ENCODE measurements at places on chromosomes 1 and 21.

- DNase-seq, result no peak
Measured at GRCh38 chr21:27806281-27806680, 839.4 kb upstream of the ADAMTS5 start.

DNA sequence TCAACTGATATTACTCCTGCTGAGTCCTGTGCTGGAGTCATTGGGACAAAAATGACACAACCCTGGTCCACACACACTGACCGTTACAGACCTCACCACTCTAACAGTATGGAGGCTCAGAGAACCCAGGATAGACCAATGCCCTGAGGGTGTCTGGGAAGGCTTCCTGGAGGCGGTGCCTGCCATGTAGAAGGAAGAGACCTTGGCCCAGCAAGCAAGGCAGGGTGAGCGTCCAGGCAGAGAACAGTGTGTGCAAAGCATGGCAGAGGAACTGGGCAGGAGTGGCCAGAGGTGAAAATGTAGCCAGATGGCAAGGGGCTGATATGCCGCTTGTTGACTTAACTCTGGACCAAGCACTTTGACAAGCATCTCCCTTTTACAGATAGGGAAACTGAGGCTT, 85.5 kb downstream of the VWA5B1 start:
- DNase-seq, result no peak

- no peak for DNase-seq
Measured at GRCh38 chr1:116777831-116778830, 23.9 kb downstream of the CD2 start.

DNA sequence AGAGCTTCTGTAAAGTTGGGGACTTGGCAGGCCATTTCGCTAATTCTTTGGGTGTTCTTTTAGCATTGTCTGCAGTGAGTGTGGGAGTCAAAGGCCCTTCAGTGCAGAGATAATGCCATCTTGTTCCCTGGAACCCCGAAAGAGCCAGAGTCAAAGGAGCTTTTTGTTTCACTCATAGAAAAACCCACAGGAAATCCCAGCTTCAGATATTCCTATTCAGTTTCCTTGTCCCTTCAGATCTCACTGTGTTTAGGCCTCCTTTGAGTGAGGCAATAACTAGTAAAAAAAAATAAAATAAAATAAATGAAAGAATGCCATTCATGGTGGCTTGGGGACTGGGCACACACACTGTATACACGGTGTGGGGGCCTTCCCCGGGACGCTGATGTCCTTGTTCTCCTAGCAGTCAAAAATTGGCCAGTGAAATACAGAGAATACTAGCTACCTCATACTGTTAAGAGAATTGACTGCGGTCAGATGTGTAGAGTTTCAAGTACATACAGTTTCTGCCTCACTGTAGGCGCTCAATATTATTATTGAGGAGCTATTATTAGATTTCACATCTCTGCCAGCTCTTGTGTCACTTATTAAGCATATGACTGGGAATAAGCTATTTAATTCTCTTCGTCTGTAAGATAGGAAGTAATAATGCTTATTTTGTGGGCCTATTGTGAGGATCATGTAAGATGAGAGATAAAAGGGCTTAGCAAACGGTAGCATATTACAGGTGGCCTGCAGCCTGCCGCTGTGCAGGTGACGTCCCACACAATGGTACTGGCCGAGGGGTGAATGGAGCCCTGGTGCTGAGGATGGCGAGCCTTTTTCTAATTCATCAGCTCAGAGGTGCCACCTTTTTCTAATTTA, 16.7 kb downstream of the DISC1 start:
- DNase-seq, result no peak

GRCh38 chr1:63128556-63128955, 193.8 kb upstream of the FOXD3 start:
- no peak for DNase-seq

DNA sequence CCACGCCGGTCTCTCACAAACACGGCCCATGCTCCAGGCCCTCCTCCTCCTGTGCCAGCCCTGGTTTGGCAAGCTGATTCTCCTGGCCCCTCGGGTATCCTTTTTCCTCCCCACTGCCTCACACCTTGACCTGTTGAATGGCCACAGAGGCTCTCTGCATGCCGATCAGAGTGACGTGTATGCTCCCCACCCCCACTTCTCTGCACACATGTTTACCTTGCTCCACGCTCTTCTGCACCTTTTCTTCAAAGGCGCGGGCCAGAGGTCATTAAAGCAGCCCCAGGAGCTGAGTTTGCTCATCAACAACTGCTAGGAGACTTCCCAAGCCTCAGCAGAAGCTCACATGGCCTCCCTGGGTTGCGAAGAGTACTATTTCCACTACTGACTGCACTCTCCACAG, 139.3 kb upstream of the EDN2 start:
- no peak for DNase-seq

DNA sequence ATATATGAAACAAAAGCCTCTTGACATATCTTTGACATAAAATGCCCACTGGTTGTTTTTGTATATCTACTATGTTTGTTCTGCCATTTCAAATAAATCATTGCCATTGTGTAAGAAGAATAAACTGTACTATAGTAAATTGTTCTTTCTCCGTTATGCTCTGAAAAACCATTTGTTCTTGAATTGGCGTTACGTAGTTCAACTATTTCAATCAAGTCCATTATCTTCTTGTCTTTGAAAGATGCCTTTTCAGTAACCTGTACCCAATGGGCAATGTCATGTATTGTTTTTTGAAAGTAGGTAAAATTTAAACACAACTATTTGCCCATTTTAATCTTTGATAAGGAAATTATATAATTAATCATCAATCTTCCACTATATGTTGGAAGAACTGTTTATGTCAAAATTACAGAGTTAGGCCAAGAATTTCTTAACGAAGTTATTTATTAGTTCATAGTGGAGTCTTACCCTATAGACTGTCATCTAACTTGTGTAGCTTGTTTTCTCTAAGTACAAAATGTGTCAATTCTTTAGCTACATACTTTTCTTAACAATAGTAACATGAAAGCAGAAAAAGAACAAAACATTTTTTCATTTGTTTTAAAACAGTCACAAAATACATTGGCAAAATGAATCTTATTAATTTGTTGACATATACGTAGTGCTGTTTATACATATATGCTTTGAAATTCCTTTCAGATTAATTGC, 294.8 kb downstream of the PTPRC start:
- no peak for DNase-seq

- DNase-seq, result no peak
Measured at GRCh38 chr1:55812281-55812680, 597.1 kb upstream of the USP24 start.

GRCh38 chr21:16402752-16403151, 673.0 kb downstream of the USP25 start:
- no peak for DNase-seq

DNA sequence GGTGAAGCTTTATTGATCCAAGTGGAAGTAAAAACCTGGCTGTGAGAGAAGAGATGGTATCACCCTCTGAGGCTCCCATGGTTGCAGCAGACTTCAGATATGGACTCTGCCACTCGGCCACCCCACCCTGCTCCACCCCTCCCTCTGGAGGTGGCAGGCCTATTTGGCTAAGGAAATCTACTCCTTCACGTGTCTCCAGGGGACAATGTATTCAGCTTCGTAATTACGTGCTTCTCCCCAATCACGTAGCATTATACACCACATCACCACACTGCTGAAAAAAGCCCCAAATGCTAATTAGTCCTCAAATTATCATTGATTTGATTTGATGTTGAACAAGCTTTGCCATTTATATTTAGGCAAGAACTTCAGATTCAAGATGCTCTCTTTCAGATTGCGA, 220.7 kb downstream of the OMA1 start:
- no peak for DNase-seq

GRCh38 chr1:186574926-186575325, 105.3 kb downstream of the PTGS2 start:
- DNase-seq, result no peak

- no peak for DNase-seq
Measured at GRCh38 chr1:38942664-38943428, 1.2 kb upstream of the RHBDL2 start.

GRCh38 chr1:192153276-192153675, 5.0 kb upstream of the RGS18 start:
- DNase-seq, result no peak

- no peak for DNase-seq
Measured at GRCh38 chr1:90074970-90075391, 80.1 kb downstream of the ZNF326 start.

DNA sequence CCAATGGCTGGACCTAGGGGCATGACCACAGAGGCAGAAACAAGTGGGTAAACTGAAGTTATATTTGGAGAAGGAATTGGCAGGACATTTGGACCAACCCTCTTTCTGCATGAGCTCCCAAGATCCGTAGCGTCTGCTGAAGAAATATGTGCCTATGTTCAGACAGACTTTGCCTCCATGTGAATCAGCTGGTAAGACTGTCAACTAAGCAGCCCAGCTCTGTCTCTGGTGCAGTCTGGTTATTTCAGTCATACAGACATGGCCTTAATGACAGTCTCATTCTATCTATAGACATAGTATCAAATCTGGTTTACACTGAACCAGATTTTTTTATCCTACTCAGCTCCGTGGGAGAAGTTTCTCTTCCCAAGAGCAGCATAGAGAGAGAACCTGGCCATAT, 63.1 kb upstream of the PBX1 start:
- DNase-seq, result no peak

- DNase-seq, result no peak
Measured at GRCh38 chr1:80251591-80251990, 1245.1 kb upstream of the ADGRL4 start.

- DNase-seq, result no peak
Measured at GRCh38 chr1:115771094-115771846, 2.8 kb upstream of the CASQ2 start.
